ENCODE measurements at places on chromosomes 4 and X. TPM values are rescaled to one million over a fixed set of nuclear protein-coding genes. Genes with fewer than 3 reads are reported as not detected.

Gene CFAP99
- 0.16 TPM for total RNA-seq

DNA sequence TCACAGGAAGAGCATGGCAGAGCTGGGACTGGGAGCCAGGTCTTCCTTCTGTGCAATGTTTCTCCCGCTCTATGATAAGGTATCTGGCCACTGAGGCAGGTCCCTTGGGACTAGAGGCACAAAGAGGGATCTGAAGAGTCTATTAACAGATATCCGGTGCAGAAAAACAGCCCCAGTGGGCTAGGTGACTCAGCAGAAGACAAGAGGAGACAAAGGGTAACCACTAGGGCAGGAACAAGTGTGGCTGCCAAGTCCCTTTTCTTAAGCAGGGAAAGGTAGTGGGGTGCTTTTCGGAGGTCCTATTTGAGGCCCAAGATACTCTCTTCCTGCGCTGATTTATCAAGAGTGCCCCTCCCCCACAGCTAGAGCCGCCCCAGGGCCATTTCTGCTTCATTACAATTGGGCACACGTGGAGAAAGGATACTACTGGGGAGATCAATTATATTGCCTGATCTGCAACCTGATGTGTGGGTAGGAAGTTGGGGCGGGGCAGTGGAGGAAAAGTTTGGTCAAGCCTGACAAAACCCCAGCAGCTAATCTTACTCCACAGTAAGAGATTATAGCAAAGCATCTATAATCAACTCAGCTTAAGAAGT lies at the start of gene DGAT2L6:
DGAT2L6 (plus strand) TSS at position 546 of the 596 bp plus-strand sequence. CDS start 100 bp downstream, outside the sequence.
- DNase-seq = no peak

DNA sequence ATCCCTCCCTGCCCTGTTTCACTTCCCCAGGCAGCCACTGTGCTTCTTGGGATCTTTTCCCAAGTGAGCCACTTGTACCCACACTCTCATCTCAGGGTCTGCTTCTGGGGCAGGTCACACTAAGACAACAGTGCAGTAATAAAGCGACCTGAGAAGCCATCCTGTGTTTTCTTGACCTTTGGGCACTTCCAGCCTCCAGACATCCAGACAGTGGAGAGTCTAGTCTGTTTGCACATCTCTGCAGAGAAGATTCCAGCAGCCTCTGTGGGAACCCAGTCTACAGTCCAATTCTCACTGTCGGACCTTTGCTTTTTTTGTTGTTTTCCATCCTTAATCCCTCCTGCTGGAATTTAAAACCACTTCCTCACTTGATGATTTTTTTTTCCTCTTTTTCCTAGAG lies 50.3 kb upstream of the ATP6AP2 start:
- DNase-seq = no peak

DNA sequence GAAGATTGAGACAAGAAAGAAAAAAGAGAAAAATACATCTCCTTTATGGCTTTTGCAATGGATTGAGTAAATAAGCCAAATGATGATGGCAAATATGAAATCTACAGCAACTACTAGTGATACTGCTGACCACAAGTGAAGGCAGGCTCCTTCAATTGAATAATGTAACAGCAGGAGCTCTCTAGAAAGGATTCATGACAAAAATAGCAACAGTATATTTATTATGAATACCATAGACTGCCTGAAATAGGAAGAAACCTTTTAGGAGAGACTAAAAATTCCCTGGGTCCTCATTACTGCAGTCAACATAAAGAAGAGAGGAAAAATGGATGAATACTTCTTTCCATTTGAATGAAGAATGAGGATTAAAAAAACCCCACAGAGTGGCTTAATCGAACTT lies 306.8 kb upstream of the ANXA10 start:
- DNase-seq = no peak

Gene PPP4R3C
- total RNA-seq = not detected

Data from MCF 10A (cell line).